Activated naive CD4-positive, alpha-beta T cell treated with anti-CD3 and anti-CD28 coated beads for 36 hours (primary cell): ENCODE measurements at places on chromosomes 3 and 15.

DNA sequence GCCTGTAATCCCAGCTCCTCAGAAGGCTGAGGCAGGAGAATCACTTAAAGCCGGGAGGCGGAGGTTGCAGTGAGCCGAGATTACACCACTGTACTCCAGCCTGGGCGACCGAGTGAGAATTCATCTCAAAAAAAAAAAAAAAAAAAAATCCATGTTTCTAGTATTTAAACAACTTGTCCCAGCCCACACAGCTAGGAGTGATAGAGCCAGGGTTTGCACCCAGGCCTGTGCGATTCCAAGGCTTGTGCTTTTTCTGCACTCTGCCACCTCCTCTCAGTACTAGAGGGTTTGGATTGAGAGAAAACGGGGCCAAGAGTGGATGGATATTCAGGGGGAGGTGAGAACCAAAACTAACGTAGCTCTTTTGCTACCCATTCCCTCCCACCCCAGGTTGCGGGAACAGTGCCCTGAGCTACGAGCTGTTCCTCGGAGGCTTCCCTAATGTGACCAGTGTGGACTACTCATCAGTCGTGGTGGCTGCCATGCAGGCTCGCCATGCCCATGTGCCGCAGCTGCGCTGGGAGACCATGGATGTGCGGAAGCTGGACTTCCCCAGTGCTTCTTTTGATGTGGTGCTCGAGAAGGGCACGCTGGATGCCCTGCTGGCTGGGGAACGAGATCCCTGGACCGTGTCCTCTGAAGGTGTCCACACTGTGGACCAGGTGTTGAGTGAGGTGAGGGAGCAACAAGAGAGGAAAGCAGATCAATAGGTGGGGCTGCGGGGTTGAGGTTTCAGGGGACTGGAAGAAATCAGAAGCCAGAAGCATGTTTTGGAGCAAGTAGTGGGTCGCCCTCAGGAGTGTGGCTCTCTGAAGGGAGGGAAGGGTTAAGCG lies 4.1 kb downstream of the CAMK2N2 start:
- DNase-seq, result no peak

- DNase-seq, result no peak
Observed at GRCh38 chr15:94077938-94078337, 153.4 kb upstream of the MCTP2 start.

GRCh38 chr3:157543501-157544035 lies 40.4 kb upstream of the VEPH1 start:
- DNase-seq, result no peak

GRCh38 chr3:149936812-149937230 lies 33.9 kb downstream of the PFN2 start:
- peak; percentile 53 for DNase-seq

- no peak for DNase-seq
Observed at GRCh38 chr3:5229414-5229813, 41.9 kb downstream of the EDEM1 start.

- DNase-seq, result no peak
Observed at GRCh38 chr15:41424809-41425208, 7.9 kb downstream of the RTF1 start.

DNA sequence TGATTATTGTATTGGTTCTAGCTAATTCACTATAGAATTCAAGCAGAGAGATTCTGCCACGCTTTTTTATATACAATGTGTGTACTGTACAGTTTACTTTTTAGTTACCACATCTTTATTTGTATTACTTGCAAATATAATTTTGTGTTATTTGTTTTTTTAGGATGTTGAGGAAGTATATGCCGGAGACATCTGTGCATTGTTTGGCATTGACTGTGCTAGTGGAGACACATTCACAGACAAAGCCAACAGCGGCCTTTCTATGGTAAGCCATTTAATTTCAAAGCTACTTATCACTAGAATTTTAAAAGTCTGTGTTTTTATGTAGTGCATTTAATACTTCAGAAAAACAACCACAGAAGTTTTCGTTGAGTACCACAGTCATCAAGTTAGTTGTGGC lies 11.7 kb downstream of the LXN start:
- DNase-seq, result no peak

DNA sequence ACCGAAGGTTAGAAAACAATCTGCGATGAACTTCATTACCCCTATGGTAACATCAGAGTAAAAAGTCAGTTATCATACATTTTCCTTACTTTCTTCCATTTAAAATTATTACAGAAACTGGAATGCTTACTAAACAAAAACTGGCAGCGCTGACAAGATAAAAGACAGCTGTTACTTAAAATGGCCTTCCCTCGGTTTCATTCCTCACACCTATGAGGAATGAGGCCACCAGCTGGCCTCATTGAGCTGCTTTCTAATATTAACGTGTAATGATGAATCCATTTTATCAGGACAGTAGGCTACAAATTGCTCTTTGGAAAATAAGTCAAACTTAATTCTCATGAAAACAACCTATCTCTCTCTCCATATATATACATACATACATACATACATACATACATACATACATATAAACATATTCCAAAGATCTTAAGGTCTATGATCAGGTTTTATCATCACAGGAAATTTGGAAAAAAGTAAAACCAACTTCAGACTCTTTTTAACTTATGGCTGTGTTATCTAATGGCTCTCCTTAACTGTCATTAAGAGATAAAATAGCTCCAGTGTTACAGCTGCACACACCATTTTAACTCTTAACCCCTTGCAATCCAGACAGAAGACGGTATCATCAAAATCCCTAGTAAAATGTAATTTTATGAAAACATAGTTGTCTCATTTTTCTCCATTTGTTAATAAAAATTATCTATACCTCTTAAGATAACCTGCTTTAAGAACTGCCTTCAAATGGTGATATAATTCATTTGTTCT lies 5.2 kb downstream of the CCNL1 start:
- no peak for DNase-seq

- no peak for DNase-seq
Observed at GRCh38 chr3:181998828-181999227, 287.1 kb downstream of the SOX2 start.

- DNase-seq, result no peak
Observed at GRCh38 chr3:38130631-38131065, 6.3 kb downstream of the ACAA1 start.

DNA sequence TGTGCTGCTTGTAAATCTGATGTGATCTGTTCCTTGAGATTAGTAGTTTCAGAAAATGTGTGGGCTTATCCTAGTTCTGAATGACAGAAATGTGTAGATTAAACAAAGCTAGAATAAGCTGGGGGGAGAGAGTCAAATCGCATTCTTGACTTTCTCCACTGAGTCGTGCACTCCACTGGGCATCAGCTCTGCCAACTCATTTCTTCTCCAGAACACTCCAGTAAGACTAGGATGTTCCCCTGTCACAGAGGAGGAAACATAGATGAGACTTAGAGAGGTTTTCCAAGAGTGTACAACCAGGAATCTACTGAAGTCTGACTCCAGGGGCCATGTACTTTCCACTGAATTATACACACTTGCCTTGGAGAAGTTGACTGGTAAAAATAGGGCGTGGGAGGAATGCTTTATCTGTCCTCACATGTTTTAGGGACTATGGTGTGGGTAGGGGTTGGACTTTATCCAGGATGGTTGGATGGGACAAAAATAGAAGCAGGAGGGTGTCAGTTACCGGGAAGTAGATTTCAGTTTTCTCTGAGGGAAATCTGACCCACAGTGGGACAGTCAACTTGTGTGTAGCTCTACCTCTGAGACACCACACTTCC lies 298.2 kb downstream of the UBE2E2 start:
- DNase-seq, result no peak

GRCh38 chr3:175651716-175652115 lies 792.6 kb downstream of the NAALADL2 start:
- no peak for DNase-seq

DNA sequence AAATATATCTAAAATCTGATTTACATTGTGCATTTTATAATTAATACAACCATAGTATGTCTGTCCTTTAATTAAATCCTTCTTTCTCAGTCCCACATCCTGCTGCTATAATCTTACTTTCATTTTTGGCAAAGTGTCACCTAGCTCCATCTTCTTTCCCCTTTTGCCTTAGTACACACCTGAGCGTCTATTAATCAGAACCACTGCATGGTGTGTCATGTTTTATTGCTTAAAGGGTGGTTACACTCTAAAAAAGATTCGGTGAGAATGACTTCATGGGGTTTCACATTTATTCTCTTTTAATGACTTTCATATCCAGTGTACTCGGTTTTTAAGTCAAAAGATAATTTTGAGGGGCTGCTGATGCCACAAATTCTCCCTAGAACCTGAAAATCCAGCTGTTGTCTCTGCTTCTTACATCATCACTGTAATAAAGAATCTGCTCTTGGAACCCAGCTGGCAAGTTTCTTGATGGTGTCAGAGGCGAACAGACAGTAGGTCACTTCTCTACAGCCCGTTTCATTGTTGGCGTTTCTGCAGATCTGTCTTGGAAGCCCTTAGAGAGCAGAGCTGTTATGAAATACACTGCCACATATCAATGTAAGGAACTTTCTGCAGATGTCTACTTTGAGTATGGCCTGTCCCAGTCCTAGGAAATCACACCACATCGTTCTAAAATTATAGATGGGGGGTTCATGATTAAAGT lies 99.7 kb downstream of the TIGIT start:
- no peak for DNase-seq

DNA sequence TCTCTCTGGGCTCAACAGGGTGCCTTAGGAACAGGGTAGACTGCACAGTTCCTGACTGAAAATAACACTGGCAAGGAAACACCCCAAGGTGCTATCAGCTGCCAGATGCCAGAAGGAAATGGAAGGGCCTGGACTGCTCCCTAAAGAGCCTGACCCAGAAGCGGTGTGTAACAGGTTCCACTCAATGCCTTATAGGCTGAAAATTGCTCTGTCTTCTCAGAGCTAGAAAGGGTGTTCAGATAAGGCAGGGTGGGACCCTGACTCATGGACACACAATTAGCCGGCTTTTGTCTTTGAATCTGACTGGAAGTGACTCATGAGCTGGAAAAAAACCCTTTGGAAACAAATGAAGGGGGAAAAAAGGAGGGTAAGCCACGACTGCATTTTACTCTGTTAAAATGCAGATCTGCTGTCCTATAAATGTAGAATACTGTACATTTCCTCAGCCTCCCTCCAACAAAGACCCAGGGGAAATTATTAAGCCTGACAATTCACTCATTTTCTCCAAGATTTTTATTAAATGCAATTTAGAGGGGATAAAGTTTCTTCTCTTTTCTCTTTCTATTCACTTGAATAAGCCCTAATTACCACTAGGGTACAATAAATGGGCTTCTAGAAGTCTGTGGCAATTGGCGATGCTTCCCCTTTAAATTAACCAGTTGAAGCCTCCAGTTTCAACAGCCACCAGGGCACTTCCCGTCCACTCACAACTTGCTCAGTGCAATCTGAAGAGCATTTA lies 160.2 kb upstream of the TBL1XR1 start:
- DNase-seq, result peak; percentile 43

DNA sequence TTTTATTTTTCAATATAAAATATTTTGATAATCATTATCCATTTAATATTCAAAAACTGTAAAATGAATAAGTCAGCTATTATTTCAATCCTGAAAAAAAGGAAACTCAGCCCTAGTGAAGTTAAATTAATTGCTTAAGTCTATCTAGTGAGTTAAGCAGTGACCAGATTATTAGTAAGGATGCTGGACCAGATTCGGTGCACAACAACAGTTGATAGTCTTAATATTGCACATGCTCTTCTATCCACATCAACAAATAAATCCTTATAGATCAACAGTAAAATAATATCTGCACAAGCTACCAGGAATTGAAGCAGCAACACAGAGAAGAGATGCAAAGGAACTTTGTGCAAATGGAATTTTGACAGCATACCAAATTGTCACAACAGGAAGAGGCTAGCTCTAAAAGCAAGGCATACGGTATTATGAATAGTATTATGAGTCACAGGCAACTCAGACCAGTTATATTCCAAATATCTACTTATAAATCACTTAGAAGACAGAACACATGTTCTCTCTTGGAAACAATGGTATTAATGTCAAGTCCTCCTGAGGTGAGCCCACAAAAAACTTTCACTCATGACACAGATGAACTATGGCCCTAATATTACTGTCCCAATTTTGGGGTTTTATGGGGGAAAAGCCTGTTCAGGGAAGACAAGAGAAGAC lies 24.9 kb downstream of the VPS13C start:
- no peak for DNase-seq

DNA sequence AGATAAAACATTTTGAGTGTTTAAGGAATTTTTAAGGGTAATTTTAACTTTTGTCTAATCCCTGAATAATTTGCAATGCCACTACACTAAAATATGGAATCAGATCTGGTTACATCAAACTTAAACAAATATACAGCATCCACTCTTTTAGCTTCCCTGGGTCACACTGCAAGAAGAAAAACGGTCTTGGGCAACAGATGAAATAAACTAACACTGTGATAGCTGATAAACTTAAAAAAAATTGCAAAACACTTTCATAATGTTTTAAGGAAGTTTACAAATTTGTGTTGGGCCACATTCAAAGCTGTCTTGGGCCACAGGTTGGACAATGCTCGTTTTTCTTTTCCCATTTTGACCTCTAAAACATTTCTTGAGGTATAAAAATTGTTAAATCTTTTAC lies 34.3 kb downstream of the CCDC66 start:
- DNase-seq, result no peak

- no peak for DNase-seq
Observed at GRCh38 chr3:159432682-159433340, 555.8 kb upstream of the IL12A start.

DNA sequence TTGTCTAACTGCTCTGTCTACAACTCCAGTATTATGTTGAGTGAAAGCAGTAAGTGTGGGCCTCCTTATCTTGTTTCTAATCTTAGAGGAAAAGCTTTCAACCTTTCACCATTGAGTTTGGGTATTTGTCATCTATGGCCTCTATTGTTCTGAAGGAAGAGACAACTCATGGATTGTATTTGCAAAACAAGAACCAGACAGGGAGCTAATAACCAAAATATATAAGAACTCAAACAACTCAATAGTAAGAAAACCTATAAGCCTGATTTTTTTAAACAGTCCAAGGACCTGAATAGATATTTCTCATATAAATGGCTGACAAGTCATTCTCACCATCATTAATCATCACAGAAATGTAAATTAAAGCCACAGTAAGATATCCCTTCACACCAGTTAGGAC lies 113.0 kb downstream of the TAFA4 start:
- no peak for DNase-seq

GRCh38 chr3:72335458-72336095 lies 512.7 kb downstream of the SHQ1 start:
- no peak for DNase-seq

GRCh38 chr3:133271539-133271938 lies 128.3 kb upstream of the BFSP2 start:
- DNase-seq, result no peak

- DNase-seq, result no peak
Observed at GRCh38 chr3:38297537-38297936, 15.4 kb downstream of the SLC22A14 start.
